NCI-H774 (cell line): ENCODE measurements at places on chromosomes 13 and 19.

GRCh38 chr13:104510422-104510821, 1444.2 kb upstream of the SLC10A2 start:
- DNase-seq, result no peak

DNA sequence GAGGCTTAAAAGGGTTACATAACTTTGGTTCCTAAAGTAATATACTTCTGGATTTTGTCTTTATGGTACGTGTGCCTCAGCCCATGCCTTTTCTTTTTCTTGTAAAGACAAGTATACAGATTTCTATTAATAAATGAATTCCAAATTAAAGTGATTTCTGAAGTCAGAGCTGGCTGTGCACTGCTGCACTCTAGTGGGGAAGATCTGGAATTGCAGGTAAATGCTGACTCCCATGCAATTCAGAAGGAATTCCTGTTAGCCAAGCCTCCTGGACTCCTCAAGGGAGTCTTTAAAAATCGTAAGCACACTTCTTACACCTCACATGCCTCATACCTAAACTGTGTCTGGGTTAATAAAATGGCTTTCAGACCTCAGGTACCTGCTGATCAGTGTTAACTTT, 118.4 kb upstream of the SLC7A1 start:
- DNase-seq, result no peak

GRCh38 chr13:99980201-99980823, 1.3 kb upstream of the ZIC2 start:
- DNase-seq, result peak; percentile 81

- no peak for DNase-seq
Measured at GRCh38 chr13:99311137-99311536, 3.9 kb upstream of the GPR183 start.

- peak; percentile 32 for DNase-seq
Measured at GRCh38 chr13:113629866-113630265, 28.1 kb downstream of the ATP4B start.

DNA sequence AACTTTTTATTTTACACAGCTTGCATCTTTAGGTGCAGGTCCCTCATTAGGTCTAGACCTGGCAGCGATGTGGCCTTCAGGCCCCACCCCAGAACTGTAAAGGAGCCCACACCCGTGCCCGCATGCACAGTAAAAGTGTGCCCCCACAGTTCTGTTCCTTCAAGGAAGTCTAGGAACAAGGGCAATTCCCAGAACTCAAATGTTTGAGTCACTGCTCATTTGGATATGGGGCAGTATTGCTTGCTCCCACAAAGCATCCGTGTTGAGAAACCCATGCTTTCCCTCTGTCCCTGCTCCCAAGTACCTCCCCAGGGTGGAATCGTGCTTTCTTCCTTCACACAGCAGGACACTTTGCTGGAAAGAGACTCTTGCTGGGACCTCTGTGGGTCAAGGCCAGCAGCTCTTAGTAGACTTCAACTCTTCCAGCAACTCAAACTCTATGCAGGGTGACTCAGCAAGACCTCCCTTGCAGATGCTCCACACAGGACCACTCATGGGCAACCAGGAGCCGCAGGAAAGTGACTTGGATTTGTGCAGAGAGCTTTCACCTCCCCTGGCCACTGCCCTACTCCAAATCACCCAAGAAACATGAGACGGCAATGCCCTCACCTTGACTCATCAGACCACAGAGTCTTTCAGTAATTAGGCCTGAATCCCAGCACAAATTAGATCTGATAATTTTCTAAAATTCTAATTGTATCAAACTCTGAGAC, 12.3 kb downstream of the SLC7A1 start:
- DNase-seq, result no peak

DNA sequence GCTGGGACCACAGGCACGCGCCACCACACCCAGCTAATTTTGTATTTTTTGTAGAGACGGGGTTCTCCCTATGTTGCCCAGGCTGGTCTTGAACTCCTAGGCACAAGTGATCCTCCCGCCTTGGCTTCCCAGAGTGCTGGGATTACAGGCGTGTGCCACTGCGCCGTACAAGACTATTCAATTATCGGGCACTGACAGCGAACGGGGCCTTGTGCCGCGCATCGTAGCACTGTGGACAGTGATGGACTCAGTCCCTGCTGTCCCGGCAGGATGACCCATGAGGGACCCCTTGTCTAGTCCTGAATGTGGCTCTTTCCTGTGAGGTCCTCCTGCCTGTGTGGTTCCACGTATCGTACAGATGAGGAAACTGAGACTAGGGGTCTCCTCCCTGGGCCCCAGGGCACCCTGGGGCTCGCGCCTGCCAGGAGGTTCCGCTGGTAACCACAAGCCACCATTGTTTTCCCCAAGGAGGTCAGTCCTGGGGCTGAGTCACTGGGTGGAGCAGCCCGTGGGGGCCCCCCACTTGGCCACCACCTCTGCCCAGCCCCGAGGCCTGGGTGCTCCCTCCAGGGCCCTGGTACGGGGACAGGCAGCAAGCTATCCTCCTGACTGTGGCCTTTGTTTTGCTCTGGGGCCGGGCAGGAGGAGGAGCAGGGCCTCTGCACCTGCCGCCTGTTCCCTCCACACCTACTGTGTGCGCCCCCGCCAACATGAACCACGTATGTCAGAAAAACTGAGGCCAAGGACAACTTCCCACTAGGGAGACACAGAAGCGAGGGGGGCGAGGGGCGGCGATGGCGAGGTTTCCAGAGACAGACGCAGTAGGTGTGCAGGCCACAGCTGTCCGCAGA, 2.9 kb upstream of the TCF3 start:
- no peak for DNase-seq

DNA sequence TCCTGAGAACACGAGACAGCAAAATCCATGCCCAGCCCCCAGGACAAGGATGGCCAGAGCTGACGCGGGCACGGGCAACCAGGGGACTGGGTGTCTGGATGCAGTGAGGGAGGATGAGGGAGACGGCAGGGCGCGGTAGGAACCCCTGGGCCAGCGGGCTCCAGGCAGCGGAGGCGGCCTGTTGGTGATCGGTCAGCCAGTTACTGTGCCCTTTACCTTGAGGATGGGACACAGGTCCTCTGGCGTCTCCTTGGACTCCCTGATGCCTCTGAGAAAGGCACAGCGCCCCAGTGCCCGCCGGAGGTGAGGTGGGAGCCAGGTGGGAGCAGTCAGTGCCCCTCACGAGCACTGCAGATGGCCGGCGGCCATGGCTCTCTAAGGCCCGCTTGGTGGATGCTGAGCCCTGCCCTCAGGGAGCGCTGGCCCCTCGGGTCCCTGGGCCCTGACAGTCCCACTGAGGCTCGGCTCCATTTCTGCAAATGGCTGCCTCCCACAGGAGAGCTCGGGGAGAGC, 31.2 kb downstream of the C13orf46 start:
- no peak for DNase-seq

- no peak for DNase-seq
Measured at GRCh38 chr13:98853771-98854221, 101.3 kb upstream of the SLC15A1 start.

DNA sequence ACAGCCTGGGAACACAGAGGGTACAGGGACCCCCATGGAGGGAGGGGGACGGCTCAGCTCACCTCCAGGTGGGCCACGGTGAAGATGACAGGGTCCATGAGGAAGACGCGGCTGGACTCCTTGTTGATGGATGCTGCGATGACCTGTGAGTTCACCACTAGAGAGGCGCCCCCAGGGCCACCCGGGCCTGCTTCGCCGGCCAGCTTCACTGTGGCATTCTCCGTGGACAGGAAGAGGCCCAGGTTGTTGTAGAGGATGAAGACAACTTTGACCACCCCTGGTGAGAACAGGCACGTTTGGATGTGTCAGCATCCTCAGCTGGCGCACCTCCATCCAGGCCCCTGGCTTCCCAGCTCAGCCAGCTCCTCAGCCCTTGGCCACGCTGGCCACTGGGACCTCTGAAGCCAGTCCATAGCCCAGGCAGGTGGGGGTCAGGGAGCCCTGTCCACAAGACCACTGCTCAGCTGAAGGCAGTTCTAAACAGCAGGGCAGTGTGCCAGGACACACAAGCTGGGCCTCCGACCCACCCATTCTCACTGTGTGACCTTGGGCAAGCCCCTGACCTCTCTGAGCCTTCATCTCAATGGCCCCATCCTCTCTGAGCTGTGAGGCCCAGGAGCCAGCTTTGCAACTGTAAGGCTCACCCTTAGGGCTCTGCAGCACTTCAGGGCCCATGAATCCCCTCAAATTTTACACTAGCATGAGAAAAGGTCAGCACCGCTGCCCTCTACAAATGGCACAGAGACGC, 22.1 kb upstream of the ASF1B start:
- DNase-seq, result no peak

DNA sequence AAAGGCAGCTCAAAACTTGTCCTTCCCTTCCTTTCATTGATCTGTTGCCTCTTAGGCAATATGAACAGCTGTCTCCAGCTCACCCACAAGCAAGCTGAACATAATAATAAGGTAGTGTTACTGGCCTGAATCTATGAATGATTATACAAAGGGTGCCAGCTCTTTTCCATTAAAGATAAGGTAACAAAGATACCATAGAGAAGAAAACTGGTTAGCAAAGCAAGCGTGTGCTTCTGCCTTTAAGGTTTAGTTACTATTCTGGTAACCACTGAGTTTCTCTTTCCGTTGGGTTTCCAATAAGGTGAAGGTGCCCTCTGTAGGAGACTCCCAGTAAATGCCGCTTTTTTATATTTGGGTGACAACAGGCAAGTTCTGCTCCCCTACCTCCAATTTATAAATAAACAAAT, 12.1 kb upstream of the DACH1 start:
- DNase-seq, result peak; percentile 29

DNA sequence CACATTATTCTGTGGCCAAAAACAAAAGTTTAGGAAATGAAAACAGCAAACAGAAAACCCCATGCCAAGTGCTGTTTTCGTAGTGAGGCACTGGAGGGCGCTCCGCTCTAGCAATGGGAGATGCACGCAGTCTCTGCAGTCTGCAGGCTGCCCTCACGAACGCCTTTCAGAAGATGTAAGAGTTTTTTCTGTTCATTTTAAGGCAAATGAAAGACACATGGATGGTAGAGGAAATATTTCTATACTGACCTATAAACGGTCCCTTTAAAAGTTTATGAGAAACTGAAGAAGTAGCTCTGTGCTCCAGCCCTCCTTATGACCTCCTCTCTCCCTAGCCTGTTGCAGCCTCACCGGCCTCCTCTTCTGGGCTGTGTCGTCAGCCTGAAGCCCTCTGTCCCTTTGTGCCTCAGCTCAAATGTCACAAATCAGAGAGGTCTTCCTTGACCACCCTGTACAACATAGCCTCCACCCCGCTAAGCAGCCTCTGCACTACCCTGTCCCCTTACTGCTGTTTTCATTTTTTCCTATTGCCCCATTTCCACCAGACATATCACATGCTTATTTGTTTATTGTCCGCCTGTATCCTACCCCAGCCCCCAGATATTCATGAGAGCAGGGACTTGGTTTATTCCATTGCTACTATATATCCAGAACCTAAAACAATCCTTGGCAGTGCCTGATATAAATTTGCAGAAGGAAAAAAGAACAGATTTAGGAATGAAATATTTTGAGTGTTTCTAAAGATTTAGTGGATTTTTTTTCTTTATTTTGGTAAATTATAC, 116.4 kb downstream of the TM9SF2 start:
- peak; percentile 28 for DNase-seq

DNA sequence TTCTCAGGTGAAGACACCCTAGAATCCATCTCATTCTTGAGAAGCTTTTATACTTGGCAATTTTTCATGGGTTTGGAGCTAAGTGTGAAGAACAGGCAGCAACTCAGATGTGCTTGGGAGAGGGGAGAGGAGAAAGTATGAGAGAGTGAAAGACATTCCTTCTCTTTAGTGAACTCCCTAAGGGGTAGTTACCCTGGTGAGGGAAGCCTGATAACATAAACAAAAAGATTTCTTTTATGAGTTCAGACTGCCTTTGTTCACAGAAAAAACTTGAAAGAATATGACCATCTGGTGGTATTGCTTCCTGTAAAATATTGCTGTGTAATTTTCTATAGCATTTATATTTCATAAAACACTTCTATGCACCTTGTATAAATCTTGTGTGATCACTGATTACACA, at the start of gene STOML3:
Gene STOML3 (minus strand): TSS at position 139 of the 400 bp plus-strand sequence. CDS start 110 bp downstream, at position 29.
- no peak for DNase-seq

GRCh38 chr13:30044932-30045331, 194.5 kb upstream of the UBL3 start:
- no peak for DNase-seq

DNA sequence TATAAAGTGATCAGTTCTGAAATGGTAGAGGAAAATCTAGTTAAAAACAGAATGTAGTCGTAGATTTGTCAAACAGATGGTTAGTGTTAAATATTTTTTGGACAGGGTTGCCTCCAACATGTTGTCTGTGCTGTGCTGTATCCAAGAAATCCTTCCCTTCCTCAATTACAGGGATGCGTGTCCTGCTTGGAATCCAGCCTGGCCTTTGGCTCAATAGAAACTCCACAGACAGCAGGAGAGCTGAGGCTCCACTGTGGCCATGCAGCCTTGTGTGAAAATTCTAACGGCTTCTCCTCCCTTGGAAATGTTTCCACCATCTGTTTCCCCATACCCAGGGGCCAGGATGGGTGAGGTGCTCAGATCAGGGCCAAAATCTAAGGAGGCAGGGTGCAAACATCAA, 67.7 kb upstream of the USP29 start:
- DNase-seq, result no peak

DNA sequence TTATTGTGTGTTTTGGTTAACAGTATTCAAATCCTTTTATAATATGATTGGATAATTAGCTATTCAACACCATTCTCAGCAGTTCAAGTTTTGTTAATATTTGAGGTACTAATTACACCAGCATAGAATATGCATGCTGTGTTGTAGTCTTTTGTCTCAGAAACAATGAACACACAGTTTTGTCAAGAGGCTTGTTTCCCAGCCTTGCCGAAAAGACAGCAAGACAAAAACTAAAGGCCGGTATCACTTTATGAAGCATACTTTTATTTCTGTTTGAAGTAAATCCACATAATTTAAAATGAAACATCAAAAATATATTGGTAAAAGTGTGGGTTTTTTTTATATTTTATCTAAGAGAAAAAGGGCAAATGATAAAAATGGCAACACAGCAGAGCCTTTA, 7.5 kb downstream of the GPR180 start:
- no peak for DNase-seq

DNA sequence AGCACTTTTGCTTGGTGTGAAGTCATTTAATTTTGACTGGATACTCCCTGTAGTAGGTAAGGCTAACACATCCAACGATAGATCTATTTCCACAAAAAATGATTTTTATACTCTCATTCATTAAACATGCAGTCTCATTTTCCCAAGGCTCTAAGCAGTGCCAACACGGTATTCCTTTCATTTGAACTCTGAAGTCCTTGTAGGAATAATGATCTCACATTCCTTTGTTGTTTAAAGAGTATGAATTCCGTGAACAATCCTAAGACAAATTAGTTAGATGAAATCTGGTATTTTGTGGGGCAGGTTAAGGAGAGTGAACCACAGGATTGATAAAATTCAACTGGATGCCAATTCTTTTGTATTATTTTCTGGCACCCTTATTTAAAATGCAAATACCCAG, 66.6 kb downstream of the LACC1 start:
- DNase-seq, result no peak

DNA sequence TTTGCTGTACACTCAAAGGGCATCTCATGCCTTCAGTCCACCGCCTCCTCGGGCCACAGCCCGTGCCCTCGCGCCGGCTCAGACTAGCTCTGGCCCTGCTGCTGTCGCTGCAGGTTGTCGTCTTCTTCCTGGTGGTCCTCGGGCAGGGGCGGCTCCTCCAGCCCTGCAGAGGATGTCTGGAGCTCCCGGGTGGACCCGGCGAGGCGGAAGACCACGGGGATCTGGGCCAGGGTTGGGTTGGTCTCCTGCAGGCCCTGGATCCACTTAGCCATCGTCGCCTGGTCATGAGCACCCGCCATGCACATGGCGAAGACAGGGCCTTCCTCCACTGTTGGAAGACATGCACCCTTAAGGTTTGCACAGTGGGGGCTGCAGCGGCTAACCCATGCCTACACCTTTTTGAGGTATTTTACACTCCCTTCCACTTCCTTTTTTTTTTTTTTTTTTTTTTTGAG, 489 bp upstream of the ZNF653 start:
- DNase-seq, result no peak

- DNase-seq, result no peak
Measured at GRCh38 chr19:7483720-7484201, 5.1 kb downstream of the PEX11G start.
